ENCODE measurements at places on chromosomes 4 and X.
A peak's percentile ranks its signal among the peaks of the same experiment; 100 is the strongest.

GRCh38 chrX:13120017-13120416, 75.6 kb upstream of the FAM9C start:
- DNase-seq = peak; percentile 31

DNA sequence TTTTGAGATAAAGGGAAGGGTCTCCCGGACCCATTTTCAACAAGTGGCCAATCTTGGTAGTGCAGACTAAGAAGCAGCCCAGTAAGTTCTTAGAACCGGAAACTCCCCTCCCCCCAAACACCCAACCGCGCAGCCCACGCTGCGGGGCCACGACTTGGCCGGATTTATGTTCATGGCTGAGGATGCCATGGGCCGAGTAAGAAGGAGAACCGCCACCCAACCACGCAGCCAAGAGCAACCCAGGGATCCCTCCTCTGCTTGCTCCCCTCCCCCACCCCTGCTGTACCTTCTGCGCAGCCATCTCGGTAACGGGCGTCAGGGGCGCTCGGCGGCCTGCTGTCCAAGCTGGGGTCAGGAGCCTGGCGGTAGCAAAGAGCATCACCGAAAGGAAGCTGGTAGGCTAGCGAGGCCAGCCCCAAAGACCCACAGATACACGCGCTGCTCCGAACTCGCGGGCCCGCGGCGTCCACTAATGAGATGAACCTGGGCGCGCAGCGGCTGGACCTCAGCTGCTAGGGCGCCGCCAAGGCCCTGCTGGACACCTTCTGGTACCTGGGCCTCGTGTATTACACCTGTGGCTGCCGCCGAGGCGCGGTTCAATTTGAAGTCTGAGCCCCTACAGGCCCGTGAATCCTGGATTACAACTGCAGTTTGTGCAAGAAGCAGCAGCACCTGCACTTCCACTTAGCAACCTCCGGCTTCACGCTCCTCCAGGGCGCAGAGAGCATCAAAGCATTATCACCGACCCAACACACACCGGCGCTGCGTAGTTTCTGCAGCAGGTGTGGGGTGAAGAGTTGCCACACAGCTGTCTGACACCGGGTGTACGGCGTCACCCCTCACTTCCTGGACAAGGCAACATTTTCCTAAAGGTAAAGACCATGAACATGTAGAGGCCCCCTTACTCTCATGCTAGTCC, 63.4 kb downstream of the NUDT10 start:
- peak; percentile 9 for DNase-seq

GRCh38 chr4:109872950-109873656, 25.2 kb downstream of the LRIT3 start:
- no peak for DNase-seq

GRCh38 chr4:180169966-180170365, 2073.2 kb upstream of the TENM3 start:
- DNase-seq = no peak

DNA sequence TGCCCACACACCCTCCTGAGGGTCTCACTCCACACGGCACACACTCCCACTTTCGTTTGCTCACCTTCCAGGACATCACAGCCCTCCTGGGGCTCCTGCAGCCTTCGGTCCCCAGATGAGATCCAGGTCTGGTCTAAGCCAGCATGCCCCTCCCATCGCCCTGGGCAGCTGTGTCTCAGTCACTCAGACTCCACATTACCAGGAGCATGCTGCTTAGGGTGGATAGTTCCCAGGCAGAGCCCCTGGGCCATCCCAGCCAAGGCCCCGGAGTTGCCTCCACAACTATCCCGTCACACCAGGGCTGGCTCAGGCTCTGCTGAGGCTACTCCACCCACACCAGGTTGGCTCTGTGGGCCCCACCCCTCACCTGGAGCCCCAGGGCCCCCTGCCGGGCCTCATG, 50.4 kb upstream of the PSAPL1 start:
- DNase-seq = no peak

GRCh38 chr4:87985097-87985886, 9.8 kb downstream of the SPP1 start:
- DNase-seq = peak; percentile 60

DNA sequence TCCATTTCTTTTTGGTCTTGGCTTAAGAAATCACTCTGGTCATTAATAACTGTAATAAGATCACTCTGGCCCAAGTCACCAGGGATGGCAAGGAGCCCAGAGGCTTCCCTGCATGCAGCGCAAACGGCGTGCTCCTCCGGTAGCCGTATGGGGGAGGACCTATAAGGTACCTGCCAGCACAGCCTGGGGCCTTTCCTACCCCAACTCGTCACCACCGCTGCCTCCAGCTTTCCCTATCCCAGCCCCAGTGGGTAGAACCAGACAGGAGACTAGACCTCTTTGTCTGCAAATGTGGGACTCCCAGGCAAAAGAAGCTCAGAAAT, 25.9 kb downstream of the HAND2 start:
- DNase-seq = no peak

- DNase-seq = no peak
Measured at GRCh38 chr4:87073199-87074120, 138.6 kb downstream of the AFF1 start.

DNA sequence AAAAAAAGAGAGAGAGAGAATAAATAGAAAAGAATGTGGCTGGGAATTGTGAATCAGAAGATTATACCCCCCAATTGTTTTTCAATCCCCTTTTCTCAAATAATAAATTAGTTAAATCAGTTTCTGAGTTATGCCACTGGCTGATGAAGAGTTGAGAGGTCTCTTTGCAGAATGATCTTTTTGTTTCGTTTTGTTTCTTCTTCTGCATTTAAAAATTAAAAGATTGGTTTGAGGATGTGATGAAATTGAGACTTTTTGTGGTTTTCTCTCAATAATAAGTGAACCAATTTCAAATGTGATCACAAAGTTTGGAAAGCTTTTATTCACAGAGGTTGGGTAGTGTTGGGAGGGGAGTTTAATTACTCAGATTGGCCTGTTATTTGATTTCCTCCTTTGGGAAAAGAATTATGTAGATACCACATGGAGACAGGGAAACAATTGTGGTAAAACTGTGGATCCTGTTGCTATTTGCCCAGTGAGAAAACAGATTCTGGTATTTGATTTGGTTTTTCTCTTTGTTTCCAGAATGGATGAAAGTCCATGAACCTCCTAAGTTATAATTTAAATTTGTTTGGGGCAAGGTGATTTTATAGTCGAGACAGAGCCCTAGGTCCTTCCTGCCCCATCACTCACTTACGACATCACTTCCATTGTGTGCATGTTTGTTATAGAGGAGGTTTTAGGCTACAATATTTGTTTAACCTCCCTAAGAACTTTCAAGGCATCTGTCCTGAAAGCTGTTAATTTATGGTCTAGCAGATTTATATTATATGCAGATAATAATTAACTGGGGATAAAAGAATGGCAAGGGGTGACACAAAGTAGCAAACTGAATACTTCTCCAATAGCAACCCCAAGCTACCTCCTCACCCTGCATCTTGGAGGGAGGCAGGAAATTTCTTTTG, 92.0 kb upstream of the BMPR1B start:
- no peak for DNase-seq

- no peak for DNase-seq
Measured at GRCh38 chr4:120281581-120281980, 214.9 kb upstream of the MAD2L1 start.

GRCh38 chr4:152885185-152885584, 50.9 kb upstream of the FHDC1 start:
- DNase-seq = no peak

GRCh38 chr4:26912810-26913209, 52.2 kb downstream of the STIM2 start:
- no peak for DNase-seq

- DNase-seq = peak; percentile 62
Measured at GRCh38 chr4:149987330-149988086, 90.7 kb upstream of the DCLK2 start.

- no peak for DNase-seq
Measured at GRCh38 chrX:24283127-24283794, 30.6 kb downstream of the SUPT20HL2 start.

GRCh38 chr4:80613470-80613869, 277.9 kb downstream of the CFAP299 start:
- no peak for DNase-seq

GRCh38 chr4:40912460-40913184, 162.9 kb downstream of the NSUN7 start:
- DNase-seq = no peak

- no peak for DNase-seq
Measured at GRCh38 chrX:10728806-10729389, 108.5 kb upstream of the MID1 start.

DNA sequence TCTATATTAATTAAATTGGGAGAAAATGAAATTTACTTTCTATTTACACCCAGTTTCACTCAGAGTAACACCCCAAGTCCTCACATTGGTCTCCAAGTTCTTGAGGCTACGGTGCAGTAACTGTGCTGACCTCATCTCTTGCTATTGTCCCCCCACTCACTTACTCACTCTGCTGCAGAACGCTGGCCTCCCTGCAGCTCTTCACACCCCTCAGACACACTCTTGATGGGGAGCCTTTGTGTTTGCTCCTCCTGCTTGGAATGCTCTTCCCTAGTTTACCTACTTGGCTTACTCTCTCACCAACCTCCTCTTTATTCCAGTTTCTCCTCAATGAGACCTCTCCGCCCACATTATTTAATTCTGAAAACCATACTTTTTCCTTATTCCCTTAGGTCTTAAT, 22.2 kb upstream of the SPARCL1 start:
- no peak for DNase-seq

GRCh38 chr4:156321203-156321602, 367.5 kb upstream of the CTSO start:
- peak; percentile 81 for DNase-seq

DNA sequence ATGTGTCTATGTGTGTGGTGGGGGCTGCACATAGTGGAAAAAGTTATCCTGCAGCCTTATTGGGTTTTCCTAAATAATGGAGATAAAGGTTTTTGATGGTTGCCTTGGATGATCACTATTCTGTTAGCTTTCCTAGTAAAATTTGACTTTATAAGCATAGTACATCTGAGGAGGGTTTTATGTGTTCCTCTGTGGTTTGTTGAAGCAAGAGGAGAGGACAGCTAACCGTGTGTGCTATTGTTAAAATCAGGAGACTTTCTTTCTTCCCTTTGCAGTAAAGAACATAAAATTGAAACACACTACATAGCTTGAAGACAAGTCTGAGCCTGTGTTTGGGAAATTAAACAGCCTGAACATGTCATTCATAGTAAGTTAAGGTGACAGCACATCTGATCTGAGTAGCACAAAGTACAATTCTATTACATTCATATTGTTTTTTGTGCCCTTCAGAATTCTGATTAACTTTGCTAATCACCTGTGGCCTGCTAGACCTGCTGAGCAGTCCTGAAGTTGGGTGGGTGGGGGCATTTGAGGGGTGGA, 36.8 kb downstream of the C4orf51 start:
- DNase-seq = no peak

GRCh38 chrX:2462780-2463179, 38.0 kb downstream of the DHRSX start:
- DNase-seq = no peak
